ENCODE measurements at places on chromosomes 2 and 18. TPM values are rescaled to one million over a fixed set of nuclear protein-coding genes. Genes with fewer than 3 reads are reported as not detected.

The CCDC88A gene
- total RNA-seq: 52.9 TPM

The FAHD2A gene
- 15.5 TPM for total RNA-seq

The DNAJC5G gene
- total RNA-seq: not detected

The MDH1B gene
- total RNA-seq: 0.56 TPM

The ALPP gene
- not detected for total RNA-seq

The EEF1B2 gene
- total RNA-seq: 823 TPM

The LYPD6B gene
- total RNA-seq: 0.56 TPM

The FRZB gene
- total RNA-seq: under 0.01 TPM

The BOLL gene
- total RNA-seq: not detected

The C2orf78 gene
- not detected for total RNA-seq

Measured in regular cardiac myocyte (primary cell).